A673 (cell line): ENCODE measurements at places on chromosomes 12 and 14. TPM values are rescaled to one million over a fixed set of nuclear protein-coding genes. Genes with fewer than 3 reads are reported as not detected.

DNA sequence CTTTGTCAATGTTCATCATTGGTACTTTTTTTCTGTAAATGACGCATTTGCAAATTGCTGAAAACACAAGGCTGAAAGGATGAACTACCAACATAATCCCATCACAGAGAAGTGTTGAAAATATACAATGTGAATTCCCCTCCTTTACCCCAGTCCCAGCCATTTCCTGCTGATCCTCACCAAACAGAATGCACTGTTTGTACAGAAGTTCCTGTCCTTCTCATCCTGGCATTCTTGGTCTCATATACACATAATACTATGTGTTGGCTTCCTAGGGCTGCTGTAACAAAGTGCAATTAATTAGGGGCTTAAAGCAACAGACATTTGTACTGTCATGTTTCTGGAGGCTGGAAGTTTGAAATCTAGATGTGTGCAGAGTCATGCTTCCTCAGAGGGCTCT is 836.2 kb upstream of the MGAT4C start:
- H3K27ac ChIP-seq, result no peak overlapping the region
- no peaks in the 10 kb centered on the region for H3K36me3 ChIP-seq
- no peaks in the 10 kb centered on the region for H3K27me3 ChIP-seq
- no peak for DNase-seq

DNA sequence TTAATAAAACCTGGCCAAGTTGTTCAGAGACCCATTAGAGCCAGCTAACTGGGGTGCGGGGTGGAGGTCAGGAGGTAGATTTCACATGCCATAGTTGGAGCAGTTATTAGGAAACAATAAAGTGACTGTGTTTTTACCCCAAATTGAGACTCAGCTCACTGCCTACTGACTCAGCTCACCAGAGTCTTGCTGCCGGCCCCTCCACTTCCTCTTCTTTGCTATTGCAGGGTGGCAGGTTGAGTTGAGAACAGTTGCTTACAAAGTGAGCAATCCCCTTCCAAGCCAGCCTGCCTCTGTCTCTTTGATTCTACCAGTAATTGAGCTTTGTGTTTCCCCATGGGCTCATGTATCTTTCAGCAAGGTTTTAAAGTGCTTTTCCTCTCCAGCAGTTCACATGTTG is 12.9 kb downstream of the ST8SIA1 start:
- no peaks in the 10 kb centered on the region for H3K27me3 ChIP-seq
- DNase-seq, result no peak
- H3K36me3 ChIP-seq, result no peaks in the 10 kb centered on the region
- H3K27ac ChIP-seq, result no peak overlapping the region

- no peak overlapping the region for H3K4me3 ChIP-seq
- no peaks in the 10 kb centered on the region for H3K4me1 ChIP-seq
These were observed 132.7 kb upstream of the DYRK2 start for GRCh38 chr12:67515679-67516340.

Gene CLEC9A
- not detected in 2 replicates for total RNA-seq

Gene CMA1
- total RNA-seq, result not detected in 2 replicates
